ENCODE measurements at places on chromosomes 7 and 10.

GRCh38 chr10:89904755-89905154 lies 203.4 kb downstream of the KIF20B start:
- DNase-seq: no peak

- no peak for DNase-seq
Observed at GRCh38 chr7:111958431-111958830, 247.8 kb downstream of the DOCK4 start.

GRCh38 chr10:60576130-60577069 lies 186.7 kb upstream of the ANK3 start:
- no peak for DNase-seq

GRCh38 chr10:128210215-128211063 lies 84.2 kb upstream of the MKI67 start:
- DNase-seq: no peak

DNA sequence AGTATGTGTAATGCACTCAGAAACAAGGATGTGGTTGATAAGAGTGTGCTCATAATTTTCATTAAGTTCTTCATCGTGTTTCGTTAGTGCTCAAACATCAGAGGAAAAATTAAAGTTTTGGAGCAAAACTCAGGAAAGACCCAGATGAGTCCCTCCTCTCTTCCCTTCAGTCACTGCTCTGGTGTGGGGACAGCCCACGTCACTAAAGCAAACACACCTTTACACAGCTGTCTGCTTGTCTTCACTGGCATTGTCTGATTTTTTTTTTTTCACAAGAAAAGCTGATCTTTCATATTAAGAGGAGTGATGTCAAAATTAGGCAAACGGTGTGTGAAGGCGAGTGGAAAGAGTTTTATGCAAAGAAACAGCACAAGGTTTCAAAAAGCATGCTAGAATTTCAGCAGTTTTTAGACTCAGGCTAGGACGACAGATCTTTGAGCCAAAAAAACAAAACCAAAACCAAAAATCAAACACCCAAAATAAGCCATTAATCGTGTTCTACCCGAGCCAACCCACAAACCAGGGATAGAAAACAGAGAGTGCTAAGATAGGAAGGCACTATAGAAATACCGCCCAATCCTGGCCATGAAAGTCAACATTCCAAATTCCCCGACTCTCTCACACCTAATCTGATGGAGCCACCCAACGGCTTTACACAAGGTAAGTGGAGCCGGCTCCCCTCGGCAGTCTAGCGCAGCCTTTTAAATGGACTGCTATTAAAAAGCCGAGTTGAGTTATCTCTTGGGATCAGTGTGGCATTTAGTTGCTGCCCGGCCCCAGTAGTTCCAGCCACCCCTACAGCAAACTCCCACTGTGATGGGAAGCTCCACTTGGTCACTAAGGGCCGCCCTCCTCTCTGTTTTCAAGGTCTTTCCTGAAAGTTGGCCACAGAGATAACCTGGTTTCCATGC lies 27.9 kb upstream of the GATA3 start:
- no peak for DNase-seq

GRCh38 chr7:44976746-44977196 lies 2.0 kb downstream of the MYO1G start:
- no peak for DNase-seq

- DNase-seq: no peak
Observed at GRCh38 chr7:137895301-137896221, 48.8 kb upstream of the DGKI start.

DNA sequence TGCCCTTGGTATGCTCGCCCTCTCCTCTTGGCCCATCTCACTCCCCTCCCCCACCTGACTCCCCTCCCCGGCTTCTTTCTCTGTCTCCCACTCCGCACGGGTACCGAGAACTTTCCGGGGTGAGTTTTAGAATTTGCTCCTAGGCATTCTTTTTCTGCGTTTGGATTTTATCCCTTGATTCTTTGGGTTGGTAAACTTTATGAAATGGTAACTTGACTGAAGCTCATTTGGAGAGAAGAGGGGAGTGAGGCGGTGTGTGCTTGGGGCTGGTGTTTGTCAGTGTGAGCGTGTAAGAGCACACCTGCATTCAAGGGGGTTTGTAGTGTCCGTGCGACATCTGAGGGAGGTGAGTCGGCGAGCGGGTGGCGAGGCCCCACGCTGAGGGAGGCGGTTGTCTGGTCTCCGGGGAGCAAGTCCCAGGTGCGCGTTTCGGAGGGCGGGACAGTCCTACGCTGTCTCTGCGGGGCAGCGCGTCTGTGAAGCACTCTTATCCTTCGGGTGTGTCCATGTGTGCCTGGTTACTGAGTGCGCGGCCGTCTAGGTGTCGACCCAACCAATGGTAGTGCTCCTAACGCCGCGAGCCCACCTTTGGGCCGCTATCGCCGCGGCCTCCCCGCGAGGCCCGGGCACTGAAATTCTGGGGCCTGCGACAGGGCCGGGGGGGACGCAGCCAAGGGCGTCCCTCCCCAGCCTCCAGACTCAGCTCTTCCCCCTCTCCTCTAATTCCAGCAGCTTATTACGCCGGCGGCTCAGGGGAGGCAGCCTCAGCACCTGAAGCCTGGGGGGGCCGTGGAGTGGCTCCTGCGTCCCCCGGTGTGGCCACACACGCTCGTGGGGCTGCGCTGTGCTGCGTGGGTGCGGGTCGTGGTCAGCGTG lies 2.6 kb upstream of the ZNF503 start:
- DNase-seq: no peak
